Fibroblast of skin of left biceps (primary cell): ENCODE measurements at places on chromosomes 11 and 22.

- peak; percentile 63 for DNase-seq
Measured at GRCh38 chr22:31244046-31244942, 32.2 kb downstream of the LIMK2 start.

GRCh38 chr11:119085437-119085847 is 761 bp downstream of the HMBS start:
- DNase-seq, result no peak

DNA sequence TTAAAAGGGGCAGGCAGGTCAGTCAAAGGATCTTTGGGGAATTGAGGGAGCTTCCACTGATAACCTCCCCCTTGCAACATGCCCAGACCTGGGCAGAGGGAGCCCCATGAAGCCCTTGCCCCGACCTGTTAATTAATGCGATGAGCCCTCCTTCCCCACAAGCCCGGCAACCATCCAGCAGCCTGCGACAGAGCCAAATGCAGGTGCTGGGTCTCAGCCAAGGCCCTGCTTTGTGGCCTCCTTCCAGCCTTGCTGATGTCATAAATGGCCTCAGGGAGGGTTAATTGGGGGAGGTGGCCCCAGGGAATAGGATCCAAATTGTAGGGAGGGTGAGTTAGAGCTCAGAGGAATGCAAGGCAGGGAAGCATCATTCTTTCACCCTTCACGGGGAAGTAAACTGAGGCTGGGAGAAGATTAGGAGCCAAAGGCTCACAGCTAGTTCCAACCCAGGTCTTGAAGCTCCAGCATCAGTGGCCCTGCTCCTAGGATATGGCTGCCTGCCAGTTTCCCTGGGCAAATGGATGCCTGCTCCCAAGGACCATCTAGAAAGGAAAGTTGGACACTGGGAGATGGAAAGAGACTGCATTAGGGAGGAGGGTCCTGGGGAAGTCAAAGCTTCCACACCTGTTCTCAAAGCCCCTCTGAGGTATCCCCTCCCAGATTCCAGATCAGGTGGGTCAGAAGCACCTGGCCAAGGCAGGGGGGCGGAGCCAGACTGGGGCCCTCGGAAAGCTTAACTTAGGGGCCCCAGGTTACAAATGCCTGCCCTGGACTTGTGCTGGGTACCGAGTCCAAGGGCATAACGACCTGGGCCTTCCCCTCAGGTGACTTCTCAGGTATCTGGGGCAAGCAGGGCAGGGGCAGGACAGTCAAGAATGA is 34.1 kb downstream of the LMO1 start:
- DNase-seq, result no peak

GRCh38 chr11:128298271-128298670 is 289.1 kb downstream of the ETS1 start:
- no peak for DNase-seq

- no peak for DNase-seq
Measured at GRCh38 chr11:11844272-11844671, 2.5 kb downstream of the USP47 start.

- no peak for DNase-seq
Measured at GRCh38 chr11:121510438-121510837, 57.7 kb upstream of the SORL1-AS1 start.

GRCh38 chr11:58574881-58575280 is 775 bp downstream of the LPXN start:
- no peak for DNase-seq

DNA sequence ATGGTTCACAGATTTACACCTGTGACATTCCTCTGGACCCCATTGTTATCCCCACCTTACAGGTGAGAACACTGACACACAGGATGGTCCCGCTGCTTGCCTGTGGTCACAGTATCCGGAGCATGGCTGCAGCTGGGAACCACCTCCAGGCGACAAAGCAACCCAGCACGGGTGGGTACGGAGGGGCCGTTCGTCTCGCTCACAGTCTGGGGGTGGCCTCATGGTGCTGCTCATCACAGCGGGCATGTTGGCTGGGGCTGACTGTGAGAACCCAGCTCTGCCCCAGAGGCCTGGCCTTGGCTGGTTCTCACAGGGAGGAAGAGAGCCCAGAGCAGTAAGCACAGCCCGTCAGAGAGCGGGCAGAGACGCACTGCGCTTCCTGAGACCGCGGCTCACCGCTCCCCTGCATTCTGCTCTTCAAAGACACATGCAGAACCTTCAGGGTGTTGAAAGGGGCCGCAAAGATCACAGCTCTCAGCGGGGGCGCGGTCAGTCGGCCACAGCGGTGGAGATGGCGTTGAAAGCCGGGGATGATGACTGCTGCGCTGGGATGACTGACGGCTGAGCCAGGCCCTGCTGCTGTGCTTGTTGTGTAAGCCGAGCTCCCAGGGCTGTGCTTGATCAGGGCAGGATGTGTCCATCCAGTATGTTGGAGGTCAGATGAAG is 423.0 kb downstream of the BRD1 start:
- DNase-seq, result no peak

- no peak for DNase-seq
Measured at GRCh38 chr11:14793546-14793945, 98.5 kb downstream of the CYP2R1 start.

DNA sequence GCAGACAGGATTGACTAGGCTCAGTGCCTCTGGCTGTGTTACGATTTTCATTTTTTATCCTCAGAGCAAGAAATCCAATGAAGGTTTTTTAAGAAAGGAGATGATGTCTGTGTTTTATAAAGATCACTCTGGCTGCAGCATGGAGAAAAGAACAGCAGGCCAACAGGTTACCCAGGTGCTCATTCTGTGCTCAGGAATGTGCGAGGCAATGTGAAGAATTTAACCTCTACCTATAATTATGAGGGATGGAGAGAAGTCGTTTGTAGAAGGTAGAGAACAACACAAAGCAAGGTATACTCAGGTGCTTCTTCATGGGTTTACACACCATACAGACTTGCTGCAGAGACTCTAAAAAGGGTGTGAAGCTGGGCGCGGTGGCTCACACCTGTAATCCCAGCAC is 10.0 kb upstream of the RTCB start:
- no peak for DNase-seq

GRCh38 chr11:5639953-5640352 is 15.2 kb downstream of the TRIM34 start:
- DNase-seq, result no peak

- no peak for DNase-seq
Measured at GRCh38 chr11:65356394-65356972, 1.9 kb downstream of the TIGD3 start.

GRCh38 chr11:94125407-94126115 is 3.1 kb upstream of the PANX1 start:
- peak; percentile 77 for DNase-seq

DNA sequence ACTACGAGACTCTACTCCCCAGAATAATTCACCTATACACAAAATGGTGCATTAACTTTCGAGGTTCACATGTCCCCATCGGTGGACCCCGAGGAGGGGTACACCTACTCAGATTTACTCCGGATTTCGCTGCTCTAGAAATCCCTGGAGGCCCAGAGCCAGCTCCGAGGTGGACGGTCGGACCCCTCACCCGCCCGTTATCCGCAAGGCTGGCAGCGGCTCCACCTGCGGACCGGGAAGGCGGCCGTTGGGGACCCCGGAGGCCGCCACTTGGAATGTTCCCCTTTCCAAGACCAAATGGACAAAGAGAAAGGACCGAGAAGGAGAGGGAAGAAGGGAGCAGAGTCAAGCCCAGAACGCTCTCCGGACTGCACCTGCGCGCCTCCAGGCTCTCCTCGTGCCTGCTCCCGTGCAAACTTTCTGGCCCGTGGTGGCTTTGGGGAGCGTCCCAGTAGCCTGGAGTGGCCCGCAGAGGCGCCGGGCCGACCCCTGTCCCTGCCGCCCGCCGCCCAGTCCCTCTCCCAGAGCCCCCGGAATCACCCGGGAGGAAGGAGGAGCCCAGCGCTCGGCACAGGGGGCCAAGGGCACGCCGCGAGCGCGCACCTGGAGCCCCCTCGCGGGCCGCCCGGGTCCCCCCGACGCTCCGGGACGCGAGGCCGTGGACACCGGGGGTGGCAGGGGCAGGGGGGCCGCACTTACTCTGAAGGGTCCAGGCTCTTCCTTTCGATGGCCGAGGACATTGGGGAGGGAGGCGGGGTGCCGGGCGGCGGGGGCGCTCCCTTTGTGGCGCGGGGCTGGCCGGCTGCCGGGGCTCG is 23.0 kb downstream of the LMO2 start:
- no peak for DNase-seq

GRCh38 chr11:130022799-130023198 is 20.2 kb upstream of the PRDM10 start:
- no peak for DNase-seq

DNA sequence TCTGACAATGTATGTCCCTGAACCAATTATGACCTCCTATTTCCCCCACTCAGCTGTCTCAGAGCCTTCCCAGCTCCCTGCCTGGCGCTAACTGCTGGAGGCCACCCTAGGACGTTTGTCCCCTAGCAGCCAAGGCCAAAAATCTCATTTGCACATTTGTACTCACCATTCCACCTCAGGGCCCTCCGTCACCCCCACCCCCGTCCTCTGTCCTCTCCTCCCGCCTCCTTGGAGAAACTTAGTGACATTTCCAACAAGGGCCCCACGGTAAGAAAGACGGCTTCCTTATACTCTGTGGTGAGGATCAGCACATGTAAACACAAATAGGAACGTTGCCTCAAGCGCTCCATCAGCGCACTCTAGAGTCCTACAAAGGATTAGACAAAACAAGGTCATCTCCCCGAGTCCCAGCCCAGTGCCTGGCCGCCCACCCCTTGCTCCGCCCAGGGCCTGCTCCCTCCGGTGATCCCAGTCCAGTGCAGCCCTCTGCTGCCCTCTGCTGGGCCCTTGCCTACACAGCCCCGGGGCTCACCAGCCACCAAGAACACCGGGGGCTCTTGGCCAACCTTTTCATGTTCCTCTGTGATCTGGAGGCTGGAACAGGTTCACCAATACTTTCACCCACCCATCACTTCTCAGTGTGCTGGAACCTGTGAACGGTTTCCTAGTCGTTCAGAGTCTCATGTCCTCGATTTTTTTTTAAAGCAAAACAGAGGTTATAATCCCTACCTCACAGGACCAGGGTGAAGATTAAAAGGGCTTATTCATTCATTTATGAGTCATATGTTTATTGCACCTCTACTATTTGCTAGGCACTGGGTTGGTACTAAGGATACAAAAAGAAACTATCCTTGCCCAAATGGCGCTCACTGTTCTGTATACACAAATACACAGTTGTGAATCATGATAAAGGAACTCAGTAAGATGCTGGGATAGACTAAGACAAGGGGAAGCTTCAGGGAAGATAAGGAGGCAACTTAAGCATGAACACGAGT is 15.3 kb upstream of the CTR9 start:
- peak; percentile 85 for DNase-seq

DNA sequence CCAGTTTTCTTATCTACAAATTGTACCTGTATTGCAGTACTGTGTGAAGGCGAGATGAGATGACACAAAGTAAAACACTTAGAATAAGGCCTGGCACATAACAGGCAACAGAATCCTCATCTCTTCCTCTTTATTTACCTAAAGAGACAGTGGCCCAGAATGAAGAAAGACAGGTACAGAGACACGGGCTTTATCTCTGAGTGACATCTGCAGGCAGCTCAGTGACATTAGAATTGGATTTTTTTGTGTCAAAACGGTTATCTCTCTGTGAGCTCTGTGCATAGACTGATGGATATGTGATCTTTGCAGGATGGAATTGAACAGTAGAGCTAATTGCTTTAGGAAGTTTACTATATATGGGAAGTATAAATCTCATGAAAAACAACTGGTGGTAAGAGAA is 36.2 kb upstream of the TRPC6 start:
- DNase-seq, result no peak

DNA sequence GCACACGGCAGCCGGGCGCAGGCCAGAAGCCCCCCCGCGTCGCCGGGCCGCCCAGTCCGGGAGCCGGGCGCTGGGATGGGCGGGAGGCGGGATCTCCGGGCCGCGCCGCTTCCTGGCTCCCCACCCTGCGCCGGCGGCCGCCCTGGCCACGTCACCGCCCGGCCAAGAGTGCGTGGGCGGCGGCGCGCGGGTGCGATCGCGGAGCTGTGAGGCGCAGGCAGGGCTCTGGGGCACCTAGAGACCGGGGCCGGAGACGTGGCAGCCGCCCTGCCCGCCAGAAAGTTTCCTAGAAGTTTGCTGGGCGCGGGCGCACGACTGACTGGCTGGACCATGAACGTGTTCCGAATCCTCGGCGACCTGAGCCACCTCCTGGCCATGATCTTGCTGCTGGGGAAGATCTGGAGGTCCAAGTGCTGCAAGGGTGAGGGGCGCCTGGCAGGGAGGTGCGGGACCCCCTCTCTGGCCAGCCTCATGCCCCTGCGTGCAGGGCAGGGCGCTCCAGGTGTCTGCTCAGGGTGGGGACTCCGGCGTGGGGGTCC is at the start of gene KDELR3:
TSS of gene KDELR3 (plus strand) at position 193 of the 539 bp plus-strand sequence. CDS start at position 331, 138 bp downstream.
- peak; percentile 22 for DNase-seq

DNA sequence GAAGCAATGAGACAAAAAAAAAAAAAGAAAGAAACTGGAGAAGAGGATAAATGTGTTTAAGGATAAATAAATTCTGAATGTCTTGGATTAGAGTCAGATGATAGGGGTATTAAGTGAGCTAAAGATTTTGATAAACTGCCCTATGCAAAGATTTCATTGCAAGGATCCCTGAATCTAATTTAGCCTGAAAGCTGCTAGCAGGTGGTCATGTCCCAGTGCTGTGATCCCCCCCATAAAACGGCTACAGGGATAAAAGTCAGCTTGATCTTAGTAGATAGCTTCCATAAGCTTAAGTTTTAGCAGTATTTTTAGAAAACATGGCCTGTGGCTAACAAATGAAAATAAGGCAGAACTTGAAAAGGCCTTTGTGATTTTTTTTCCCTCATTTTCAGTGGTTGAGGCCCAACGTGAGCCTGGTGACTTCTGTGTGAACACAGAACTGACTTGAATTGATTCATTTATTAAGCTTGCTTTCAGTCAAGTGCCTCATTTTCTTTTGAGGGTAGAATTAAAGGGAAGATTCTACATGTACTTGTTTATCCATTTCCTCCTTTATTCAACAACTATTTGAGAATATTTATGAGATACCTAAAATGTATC is 44.5 kb downstream of the CD44 start:
- no peak for DNase-seq

DNA sequence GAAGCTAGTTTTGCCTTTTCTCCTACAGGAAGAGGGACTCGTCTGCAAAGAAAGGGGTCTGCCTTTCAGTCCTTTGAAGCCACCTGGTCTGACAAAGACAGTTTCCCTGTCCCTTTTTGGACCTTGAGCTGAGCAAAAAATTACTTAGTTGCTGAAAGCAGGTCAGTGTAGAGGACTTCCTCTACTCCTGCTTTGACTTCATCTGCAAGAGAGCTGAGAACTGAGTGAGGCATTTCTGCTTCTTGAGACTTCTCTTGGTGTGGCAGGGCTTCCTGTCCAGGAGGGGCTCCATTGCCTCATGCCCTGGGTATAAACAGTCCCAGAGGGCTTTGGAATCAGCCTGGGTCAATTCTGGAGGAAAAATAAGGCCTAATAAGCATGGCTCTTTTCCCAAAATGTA is 73.1 kb downstream of the ZNRF3 start:
- DNase-seq, result no peak

DNA sequence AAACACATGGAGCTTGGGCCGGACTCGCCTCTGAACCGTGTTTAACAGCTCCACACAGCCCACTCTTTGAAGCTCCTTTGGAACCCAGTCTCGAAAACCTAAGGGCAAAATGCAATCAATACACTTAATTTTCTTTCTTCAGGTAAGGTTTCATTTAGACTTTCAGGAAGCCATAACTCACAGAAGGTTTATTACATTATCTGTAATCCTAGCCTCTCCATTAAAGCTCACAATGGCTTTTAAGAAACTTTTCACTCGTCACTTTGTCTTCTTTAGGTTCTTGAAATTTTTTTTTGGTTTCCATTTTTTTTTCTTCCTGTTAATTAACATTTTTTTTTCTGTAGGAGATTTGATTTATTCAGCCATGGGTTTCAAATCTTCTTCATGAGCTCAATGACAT is 91.3 kb downstream of the ARL14EP start:
- no peak for DNase-seq
